ENCODE measurements at places on chromosomes 4 and X.
A peak's percentile ranks its signal among the peaks of the same experiment; 100 is the strongest.

- no peak for DNase-seq
Measured at GRCh38 chr4:173056271-173056670, 112.3 kb upstream of the GALNT7 start.

DNA sequence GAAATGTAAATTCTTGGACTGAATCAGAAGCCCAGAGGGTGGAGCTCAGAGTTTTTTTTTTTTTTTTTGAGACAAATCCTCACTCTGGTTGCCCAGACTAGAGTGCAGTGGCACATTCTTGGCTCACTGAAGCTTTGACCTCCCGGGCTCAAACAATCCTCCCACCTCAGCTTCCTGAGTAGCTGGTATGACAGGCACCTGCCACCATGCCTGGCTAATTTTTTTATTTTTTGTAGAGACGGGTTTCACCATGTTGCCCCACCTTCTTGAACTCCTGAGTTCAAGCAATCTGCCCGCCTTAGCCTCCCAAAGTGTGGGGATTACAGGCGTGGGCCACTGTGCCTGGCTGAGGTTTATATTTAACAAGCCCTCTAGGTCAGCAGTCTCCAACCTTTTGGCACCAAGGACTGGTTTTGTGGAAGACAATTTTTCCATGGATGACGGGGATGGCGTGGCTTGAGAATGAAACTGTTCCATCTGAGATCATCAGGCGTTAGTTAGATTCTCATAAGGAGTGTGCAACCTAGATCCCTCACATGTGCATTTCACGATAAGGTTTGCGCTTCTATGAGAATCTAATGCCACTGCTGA is 76.7 kb downstream of the FHIP1A start:
- DNase-seq, result peak; percentile 13

GRCh38 chr4:110532901-110533589 is 57.1 kb downstream of the ENPEP start:
- no peak for DNase-seq

DNA sequence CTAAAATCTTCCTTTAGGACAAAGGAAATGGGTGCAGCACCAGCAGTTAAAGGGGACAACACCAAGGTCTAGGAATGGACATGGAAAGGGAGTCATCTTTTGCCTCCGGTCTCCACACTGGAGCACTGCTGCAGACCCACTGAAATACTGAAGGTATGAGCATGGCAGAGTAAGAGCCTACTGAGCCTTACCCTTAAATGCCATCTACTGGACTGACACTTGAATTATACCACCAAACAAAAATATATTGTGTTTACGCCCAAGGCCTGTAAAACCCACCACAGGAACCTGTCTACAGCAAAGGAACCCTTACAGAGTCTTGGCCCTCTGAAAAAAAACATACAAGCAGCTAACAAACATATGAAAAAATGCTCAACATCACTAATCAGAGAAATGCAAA is 443.4 kb downstream of the CCSER1 start:
- DNase-seq, result no peak

- DNase-seq, result no peak
Measured at GRCh38 chr4:48985976-48986653, at the start of gene CWH43. Gene CWH43 (plus strand): TSS chr4:48986275. CDS start chr4:48986430, 155 bp downstream.

- no peak for DNase-seq
Measured at GRCh38 chr4:133929531-133930239, 271.9 kb downstream of the PABPC4L start.

DNA sequence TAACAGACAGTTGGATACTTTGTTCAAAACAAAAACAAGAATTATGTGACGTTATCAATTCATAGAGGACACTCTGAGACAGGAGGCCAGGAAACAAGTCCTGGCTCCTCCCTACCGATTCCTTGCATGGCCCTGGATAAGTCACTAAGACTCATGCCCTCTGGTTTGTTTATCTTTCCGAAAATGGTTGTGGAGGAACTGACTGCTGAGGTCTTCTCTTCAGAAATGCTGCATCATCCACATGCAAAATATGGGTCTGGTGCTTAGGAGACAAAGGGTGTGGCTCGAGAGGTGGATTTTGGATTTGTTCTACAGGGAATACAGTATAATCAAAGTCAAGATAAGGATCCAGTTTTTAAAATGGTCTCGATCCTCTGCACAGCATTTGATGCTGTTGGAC is 130.9 kb downstream of the RELL1 start:
- DNase-seq, result no peak

GRCh38 chr4:10552591-10553280 is 95.5 kb upstream of the ZNF518B start:
- DNase-seq, result no peak

- DNase-seq, result no peak
Measured at GRCh38 chr4:28179126-28179525, 1318.5 kb downstream of the STIM2 start.

DNA sequence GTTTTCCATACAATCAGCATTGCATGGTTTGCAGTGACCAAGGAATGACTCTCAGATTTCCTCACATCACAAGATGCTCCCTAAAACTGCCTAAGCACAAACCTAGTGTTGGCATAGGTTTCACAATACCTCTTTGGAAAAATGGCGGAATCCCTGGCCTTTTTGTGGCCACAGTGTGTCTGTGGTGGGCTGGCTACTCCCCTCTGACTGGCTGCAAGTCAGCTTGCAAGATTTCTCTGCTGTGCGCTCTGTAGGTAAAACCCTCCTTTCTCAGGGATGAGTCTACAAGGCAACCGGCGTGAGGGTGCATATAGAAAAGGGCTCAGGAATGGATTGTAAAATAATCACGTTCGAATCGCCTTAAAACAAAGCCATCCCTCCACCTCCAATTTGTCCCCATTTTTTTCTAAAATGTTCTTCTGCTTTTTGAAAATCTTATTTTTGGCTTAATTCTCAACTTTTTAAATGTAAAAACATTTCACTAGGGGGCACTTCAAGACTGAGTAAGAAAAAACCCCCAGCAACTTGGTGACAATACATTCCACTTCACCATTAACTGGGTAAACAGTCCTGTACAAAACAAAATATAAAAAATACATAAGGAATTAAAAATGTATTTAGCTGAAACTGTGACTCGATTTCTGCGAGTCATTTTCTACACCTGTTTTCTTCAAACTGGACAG is 235.6 kb downstream of the STIM2 start:
- no peak for DNase-seq

GRCh38 chr4:100362366-100362765 is 155.5 kb downstream of the EMCN start:
- DNase-seq, result no peak

DNA sequence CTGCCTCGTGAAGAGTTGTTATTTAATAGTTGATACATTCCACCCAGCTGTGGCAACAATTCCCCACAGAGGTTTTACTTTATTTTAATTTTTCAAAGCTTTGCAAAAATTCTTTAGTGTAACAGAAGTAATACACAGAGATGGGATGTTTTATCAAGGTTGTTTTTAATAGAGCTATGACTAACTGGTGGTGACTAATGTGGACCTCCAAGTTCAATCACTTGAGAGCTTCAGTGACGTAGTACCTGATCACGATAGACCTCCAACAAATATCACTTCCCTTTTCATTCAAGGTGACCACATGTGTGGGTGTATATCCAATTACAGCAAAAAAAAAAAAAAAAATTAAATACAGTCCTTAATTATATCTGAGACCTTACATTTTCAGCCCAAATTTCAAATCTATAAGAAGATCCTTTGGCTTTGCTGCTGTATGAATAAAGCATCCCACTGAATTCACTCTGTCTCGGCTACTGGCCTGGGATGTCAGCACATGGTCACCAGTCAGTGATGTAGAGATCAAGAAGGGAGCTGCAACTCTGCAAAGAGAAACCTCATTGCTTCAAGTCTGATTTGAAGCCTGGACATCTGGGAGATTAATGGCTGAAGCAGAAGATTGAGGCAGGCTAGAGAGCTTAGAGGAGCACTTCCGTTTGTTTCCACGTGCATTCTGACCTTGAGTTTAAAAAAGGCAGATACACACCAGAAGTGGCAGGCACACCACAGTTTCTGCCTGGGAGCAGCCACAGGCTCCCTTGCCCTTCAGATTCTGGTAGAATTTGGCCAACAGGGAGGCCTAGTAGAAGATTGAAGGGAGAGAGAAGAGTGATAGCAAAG is 345.9 kb upstream of the NOCT start:
- peak; percentile 42 for DNase-seq

- no peak for DNase-seq
Measured at GRCh38 chrX:790041-790506, 159.5 kb downstream of the SHOX start.

DNA sequence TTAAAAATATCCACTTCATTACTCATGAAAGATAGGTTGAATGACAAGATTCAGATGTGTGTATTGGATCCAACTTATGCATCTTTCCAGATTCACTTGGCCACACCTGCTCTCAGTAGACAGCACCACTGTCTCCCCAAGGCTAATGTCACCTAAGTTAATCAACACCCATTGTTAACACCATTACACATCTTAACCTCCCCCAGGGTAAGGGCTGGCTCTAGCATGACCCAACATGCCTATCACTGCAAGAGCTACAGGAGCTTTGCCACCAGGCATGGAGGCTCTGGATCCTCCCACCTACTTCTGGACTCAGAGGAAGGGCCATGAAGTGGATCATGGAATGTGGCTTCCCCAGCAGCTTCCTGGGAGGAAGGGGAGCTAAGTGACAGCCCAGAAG is 32.8 kb upstream of the LSM6 start:
- no peak for DNase-seq

GRCh38 chr4:83932750-83933391 is 397.0 kb downstream of the GPAT3 start:
- DNase-seq, result no peak

DNA sequence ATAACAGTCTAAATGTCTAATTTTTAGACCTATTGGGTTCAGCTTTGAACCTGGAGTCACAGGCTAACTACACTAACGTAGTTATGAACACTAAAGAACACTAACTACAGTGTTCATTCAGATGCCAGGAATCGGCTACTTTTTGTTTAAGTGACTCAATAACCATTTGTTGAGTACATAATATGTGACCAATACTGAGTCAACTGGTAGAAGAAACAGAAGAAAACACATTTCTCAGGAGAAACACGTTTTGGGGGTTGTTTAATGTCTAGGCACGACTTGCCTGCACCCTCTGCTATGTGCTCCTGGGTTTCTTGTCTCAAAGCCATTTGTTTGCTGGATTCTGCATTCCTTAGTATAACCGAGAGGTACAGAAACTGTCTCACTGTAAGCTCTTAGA is 18.6 kb upstream of the CLNK start:
- no peak for DNase-seq

DNA sequence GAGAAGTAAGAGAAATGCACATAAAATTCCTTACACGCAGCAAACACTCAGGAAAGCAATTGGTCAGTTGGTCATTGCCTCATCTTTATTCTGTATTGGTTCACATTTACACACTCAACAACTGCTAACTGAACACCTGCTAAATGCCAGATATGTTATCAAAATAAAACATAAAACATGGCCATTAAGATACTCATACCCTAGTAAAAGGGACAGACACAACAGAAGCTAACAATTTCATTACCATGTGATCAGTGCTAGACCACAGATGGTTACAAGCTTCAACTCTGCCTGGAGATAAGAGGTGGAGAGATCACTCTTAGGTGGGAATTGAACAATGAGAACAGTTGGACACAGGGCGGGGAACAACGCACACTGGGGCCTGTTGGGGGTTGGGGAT is 26.2 kb downstream of the TEC start:
- no peak for DNase-seq

DNA sequence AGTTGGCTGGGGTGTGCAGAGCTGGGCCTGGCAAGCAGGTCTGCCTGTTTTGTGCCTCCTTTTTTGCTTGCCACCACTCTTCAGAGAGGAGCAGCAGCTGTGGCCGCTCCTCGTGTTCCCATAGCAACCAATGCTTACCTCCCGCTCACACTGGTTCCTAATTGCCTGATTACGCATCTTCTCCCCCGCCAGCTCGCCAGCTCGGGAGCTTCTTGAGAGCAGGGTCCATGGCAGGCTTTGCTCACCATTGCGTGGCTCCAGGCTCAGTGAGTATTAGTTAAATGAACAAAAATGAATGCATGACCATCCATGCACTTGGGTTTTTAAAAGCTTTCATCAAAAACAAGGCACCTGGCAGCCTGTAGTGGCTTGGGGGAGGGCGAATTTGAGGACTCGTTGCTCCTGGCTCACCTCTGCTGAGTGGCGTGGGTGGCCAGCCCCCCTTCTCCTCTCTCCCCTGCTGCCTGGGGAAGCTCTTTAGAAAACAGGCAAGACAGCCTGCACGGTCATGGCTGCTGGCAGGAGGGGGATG is 14.2 kb upstream of the PJA1 start:
- DNase-seq, result no peak

DNA sequence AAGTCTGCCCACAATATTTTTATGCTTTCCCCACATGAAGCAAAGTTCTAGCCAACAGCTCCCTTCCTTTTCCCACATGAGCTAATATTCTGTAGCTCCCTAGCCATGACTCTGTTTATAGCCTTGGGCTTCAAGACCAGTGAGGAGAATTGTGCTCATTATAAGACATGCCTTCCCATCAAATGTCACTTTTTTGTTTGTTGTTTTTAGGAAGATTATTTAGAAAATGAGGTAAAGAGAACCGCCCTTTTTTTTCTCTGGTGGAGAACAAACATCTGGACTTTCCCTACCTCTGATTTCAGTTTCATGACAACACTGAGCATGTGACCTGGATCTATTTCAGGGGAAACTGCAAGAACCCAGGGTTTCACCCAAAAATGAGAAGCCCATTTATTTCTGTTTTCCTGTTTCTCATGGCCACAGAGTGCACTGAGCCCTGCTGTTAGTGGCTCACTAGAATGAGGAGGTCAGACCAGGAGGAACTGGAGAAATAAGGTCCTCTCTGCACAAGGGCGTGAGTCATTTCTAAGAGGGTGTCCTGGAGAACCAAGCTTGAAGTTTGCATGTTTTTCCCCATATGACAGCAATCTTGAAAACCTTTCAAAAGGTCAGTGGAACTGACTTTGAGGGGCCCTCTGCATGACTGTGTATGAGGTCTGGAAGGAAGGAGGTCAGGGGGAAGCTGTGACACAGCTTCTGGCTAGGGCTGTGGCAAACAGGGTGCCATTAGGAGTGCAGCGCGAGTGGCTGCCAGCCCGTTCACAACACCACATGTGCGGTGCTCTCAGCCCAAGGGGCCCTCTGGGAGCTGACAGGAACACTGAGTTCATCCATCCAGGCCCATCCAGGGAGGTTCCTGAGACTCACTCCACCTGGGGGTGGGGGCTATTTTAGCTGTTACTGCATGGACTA is 55.2 kb downstream of the CHST7 start:
- DNase-seq, result no peak

- no peak for DNase-seq
Measured at GRCh38 chr4:82372517-82373485, 990 bp downstream of the HNRNPD start.

GRCh38 chrX:29947225-29947624 is 268.1 kb upstream of the MAGEB2 start:
- no peak for DNase-seq

GRCh38 chr4:118190903-118191302 is 156.6 kb downstream of the NDST3 start:
- no peak for DNase-seq

DNA sequence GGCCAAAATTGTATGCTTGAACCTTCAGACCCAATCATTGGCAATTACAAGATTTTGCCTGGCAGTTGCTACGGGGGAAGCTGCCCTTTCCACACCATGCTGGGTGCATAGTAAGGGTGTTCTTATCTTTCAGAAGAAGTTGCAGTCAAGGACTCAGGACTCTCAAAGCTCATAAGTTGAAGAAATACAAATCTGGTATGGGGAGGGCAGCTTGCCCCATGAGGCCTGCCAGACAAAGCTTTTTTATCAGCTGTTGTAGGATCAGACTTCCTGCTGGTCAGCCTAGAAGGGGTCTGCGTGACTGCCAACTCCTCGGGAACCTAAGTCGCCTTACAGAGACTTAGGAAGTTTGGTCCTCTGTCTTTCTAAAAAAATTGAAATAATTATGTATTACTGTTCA is 174.9 kb upstream of the TECRL start:
- no peak for DNase-seq
